Ovary (tissue), 10 donors: ENCODE measurements at places on chromosomes 13 and 19.
A peak's percentile ranks its signal among the peaks of the same experiment; 100 is the strongest.

DNA sequence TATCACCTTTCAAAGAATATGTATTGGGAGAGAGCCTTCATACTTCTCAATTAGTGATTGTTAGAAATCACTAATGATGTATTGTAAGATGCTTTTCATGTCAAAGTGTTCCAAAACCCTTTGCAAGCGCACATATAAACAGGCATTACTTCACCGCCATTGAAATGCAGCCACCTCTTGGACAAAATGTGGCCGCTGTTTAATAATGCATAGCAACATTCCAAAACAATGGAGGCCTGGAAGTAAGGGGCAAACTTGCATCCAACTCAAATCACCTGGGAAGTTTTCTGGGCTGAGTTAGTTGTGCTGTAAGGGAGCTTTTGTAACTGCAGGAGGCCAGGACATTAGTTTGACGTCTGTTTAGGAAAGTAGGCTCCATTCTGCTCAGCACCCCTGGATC, 438.1 kb downstream of the FGF9 start:
- no peak for DNase-seq

DNA sequence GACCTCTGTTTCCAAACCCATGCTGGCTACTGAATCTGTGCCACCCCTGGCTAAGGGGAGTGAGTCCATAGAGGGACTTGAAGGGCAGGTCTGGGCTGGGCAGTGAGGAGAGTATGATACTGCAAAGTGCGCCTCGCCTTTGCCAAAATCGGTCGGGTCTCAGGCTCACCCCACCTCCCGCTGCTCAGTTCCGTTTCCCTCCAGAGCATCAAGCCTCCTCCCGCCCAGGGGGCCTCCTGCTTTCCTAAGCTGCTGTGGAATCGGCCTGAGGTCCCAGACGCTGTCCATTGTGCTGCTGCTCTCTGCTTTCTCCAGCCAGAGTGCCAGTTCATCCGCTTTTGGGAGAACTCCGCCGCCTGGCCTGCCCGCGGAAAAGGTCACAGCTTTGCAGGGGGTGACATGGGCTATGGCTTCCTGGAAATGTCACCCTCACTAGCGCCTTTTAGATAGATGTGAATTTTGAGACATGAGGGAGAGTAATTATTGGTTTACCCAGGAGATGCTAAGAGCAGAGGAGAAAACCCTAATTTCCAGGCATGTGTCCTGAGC, 1418.4 kb downstream of the UQCRFS1 start:
- no peak for DNase-seq

- DNase-seq = no peak
Observed at GRCh38 chr19:44839276-44839675, 6.8 kb upstream of the NECTIN2 start.

DNA sequence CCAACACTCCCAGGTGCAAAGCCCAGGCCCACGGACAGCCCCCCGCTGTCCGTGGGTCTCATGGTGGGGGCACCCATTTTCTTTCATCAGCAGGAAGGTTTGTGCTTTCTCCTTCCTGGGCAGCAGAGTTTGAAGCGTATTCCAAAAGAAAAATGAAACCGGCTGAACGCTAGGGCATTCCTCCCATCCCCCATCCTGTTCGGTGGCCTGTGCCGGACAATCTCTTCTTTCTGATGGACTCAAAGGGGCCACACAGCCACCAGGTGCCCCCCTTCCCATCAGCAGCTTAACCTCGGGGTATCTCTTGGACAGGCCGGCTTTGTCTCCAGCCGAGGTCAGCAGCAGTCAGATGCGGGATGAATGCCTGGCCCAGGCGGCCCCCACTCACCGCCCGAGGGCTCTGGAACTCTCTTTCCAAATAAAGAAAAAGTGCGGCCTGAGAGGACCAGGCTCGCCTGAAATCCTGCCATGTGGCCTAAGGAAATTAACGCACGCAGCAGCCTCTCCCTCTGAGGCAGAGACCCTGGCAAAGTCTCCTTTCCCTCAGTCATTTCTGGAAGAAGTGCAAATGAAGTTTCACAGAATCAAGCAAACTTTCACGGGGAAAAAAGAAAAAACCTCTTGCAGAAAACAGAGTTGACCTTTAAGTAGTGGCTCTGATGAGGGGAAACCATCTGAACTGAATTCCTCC, 67.8 kb downstream of the RASA3 start:
- DNase-seq = peak; percentile 68

GRCh38 chr13:32988608-32989289, 27.5 kb upstream of the KL start:
- no peak for DNase-seq
